ENCODE measurements at places on chromosomes 16 and 17. TPM values are rescaled to one million over a fixed set of nuclear protein-coding genes. Genes with fewer than 3 reads are reported as not detected.

Gene SLC12A3
- total RNA-seq: not detected

Gene ITPRIPL2
- 31.7 TPM for total RNA-seq

Gene EPX
- not detected for total RNA-seq

Gene PITPNM3
- 0.43 TPM for total RNA-seq

Gene METTL23
- 17.7 TPM for total RNA-seq
